NCI-H446 (cell line): ENCODE measurements at places on chromosomes 6 and 20.

- no peak for DNase-seq
Measured at GRCh38 chr6:3202999-3203696, 24.3 kb downstream of the TUBB2B start.

GRCh38 chr6:140636271-140636907, 1261.9 kb upstream of the CITED2 start:
- no peak for DNase-seq

DNA sequence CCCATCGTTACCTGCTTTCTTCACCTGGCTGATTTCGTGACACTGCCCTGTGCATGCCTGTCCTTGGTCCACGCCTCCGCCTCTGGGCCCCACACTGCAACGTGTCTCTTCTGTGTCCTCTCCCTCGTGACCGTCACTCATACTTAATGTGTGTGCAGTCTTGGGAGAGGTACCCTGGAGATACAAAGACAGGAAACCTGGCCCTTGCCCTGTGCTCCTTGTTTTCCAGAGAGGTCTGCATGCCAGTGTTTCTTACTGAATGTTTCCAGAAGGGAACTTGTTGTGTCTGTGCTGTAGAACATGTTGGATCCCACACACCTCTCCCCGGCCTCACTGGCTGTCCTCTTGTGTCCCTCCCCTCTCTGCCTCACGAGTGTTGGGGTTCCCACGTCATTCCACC, 45.8 kb downstream of the SNX9 start:
- DNase-seq = no peak

- no peak for DNase-seq
Measured at GRCh38 chr20:22544462-22544861, 39.9 kb downstream of the FOXA2 start.

DNA sequence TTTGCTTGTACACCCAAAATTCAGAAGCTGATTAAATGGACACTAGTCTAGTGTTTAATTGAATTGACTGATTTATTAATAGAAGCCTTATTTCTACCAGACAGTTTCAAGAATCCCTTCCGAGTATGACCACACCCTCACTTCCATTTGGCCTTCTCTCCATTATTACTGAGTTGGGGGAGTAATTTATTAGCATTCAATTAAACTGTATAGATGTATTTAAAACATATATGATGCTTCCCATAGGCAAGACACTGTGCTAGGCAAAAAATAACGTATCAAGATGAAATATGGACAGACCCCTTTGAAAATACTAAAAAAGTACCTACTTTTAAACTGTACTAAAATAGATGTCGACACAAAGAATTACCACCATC, 112.9 kb upstream of the PHACTR1 start:
- no peak for DNase-seq

- no peak for DNase-seq
Measured at GRCh38 chr6:125357515-125358256, 55.9 kb upstream of the HDDC2 start.

GRCh38 chr6:143745166-143746133, 67.7 kb downstream of the PHACTR2 start:
- DNase-seq = peak; percentile 25

GRCh38 chr6:125554456-125554855, 195.0 kb upstream of the HEY2 start:
- DNase-seq = no peak

DNA sequence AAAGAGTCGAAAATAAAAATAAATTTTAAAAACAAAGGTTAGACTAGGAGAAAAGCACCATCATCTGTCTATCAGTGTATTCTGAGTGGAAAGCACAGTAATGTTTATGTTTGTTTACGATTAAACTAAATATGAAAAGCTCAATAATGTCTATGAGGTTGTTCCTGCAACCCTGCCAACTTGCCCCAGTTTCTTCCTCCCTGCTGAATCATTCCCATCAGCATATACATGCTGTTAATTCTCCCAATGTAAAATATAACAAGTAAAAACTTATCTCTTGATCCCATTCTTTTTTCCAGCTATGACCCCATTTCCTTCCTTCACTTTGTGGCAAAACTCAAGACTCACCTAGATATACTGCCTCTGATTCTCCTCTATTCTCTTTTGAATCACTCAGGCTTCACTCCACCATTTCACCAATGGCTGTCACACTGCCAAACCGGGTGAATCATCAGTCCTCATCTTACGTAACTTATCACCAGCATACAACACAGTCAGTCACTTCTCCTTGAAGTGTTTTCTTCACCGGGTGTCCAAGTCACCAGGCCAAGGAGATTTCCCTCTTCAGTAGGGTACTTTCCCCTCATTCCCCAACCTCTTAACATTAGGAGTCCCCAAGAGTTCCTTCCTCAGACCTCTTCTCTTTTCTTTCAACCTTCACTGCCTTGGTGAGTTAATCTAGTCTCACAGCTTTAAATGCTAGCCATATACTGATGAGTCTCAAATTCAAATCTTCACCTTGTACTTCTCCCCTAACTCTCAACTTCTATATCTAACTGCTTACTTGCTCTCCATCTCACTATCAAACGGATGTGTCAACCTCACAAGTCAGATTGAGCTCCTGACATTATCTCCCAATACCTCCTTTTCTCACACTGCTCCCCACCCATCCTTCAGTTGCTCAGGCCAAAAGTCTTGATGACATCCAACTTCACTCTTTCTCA, 6.2 kb downstream of the TMEM242 start:
- DNase-seq = no peak

DNA sequence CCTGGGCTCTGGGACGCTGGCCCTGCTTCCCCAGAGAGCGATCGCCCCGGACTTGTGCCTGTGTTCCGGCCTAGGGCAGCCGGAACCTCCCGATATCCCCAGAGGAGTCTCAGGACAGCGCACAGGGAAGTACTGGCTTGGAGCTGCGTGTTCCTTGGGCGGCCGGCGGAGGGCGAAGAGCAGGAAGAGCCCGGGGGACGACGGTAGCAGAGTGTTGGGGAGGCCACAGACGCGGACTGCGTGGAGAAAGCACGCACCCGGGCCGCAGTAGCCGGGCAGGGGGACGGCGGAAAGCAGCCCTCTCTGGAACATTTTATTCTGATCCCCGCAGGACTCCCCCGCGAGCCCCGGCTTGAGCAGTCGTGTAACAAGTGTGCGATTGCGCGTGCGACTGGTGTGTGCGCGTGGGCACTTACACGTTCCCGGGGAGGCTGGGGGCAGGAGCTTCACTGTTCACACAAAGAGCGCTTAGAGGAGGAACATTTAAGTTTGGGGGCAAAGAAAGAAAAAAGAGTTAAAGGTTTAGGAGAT, 36.1 kb downstream of the NCR2 start:
- no peak for DNase-seq
